ENCODE measurements at places on chromosomes 5 and 9. TPM values are rescaled to one million over a fixed set of nuclear protein-coding genes. Genes with fewer than 3 reads are reported as not detected.

The FAM78A gene
- total RNA-seq = 0.47 TPM

The GMCL2 gene
- total RNA-seq = not detected

The FOXD4L3 gene
- not detected for total RNA-seq

The NDUFA8 gene
- total RNA-seq = 13.5 TPM

The DMGDH gene
- 1.4 TPM for total RNA-seq

The C5orf52 gene
- not detected for total RNA-seq

The PCDHA3 gene
- total RNA-seq = 0.42 TPM

The NR5A1 gene
- not detected for total RNA-seq

The CA9 gene
- total RNA-seq = 2.7 TPM

The CHSY3 gene
- total RNA-seq = 0.38 TPM

The CCNJL gene
- total RNA-seq = 0.12 TPM

The FGFR4 gene
- 23.5 TPM for total RNA-seq

GRCh38 chr5:129656952-129657351 lies 90.9 kb upstream of the MINAR2 start:
- no peak for DNase-seq

- no peak for DNase-seq
These were observed 128.2 kb upstream of the GAS1 start for GRCh38 chr9:87075537-87075936.

GRCh38 chr5:176844706-176845391 lies 34.5 kb downstream of the UNC5A start:
- no peak for DNase-seq

DNA sequence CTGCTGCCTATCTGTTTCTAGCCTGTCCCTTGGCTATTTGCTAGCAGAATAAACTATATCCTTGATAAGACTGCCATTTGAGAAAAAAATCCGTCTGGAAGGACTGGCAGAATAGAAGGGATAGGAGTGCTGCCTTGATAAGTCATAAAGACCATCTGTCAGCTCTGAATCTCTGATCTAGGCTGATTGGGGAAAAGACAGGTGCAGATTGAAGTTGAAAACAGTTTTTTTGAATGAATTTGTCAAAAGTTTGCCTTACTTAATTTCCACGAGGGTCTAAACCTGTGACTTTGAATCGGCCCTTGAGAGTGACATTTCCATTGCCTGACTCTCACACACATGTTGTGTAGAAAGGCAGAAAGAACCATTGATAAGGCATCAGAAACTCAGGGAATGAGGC lies 218.6 kb downstream of the MAN2A1 start:
- no peak for DNase-seq

DNA sequence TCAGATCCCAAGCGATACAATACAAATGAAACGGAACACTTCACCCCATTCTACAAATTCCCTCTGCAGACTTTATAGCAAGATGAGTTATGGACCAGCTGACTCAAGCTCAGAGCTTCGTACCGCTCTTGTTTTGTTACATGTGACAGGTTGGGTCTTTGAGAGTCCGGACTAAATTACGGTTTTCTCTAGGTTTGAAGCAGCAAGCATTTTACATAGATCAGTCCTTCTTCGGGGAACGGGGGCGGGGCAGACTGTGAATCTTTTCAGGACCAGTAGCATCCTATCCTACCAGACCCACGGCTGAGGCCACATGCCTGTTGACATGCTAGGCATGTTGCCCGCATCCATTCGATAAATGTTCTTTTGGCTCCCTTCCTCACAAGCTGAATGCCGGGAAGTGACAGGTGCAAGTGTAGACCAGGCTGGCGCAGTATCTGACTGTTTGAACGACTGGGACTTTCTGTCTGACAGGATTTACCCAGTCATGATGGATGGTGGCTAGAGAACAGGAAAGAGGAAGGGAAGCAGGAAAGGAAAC lies 811.0 kb upstream of the GRAMD2B start:
- peak; percentile 75 for DNase-seq

DNA sequence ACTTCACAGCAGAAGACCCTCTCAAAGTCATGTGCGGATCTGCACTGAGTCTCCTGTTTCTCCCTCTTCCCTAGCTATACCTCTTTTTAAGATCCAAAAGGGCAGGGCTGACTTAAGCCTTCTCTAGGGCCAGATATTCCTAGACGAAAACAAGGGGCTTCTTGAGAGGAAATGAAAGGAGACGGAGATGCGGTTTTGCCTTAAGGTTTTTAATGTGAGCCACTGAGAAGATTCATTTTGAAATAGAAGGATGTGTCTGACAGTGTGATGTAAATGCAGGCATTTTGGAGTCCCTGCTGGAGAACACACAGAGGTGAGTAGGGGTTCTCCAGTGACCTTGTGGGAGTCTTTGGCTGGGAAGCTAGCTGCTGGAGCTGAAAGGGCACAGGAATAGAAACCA lies 15.6 kb upstream of the IL12B start:
- DNase-seq = no peak

DNA sequence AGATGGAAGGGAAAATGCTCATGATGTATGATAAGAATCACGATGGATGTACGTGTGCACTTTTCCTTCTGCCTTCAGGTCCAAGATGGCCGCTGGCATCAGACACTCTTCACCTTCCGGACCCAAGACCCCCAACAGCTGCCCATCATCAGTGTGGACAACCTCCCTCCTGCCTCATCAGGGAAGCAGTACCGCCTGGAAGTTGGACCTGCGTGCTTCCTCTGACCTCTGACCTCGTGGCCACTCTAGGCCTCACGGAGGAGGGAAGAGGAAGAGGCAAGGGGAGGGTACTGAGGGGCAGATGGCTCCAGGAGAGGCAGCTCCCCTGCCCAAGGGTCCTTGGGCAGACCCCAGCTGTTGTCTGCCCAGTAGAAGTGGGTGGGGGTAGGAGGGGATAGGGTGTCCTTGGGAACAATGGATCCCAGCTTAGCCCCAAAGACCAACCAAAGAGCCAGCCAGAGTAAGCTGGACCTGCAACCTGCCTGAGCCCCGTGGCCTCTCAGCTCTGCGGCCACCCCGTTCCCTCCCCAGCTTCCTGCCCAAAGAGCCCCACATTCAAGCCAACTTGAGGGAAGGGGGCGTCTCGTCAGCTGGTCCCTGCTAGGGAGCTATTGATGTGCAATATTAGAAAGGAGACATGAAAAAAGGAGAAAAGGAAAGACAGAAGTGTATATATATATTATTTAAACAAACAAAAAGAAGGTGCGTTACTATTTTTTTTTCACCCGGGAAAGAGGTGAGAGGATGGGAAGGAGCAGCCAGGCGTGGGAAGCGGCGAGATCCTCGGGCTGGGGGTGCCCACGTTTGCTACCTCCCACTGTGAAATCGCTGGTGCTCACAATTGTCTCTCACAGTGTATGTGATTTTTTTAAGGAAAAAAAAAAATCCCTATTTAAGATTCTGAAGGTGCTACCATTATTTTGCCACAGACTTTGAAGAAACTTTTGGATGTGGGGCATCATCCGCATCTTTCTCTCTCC lies 12.1 kb upstream of the ORM1 start:
- peak; percentile 9 for DNase-seq

DNA sequence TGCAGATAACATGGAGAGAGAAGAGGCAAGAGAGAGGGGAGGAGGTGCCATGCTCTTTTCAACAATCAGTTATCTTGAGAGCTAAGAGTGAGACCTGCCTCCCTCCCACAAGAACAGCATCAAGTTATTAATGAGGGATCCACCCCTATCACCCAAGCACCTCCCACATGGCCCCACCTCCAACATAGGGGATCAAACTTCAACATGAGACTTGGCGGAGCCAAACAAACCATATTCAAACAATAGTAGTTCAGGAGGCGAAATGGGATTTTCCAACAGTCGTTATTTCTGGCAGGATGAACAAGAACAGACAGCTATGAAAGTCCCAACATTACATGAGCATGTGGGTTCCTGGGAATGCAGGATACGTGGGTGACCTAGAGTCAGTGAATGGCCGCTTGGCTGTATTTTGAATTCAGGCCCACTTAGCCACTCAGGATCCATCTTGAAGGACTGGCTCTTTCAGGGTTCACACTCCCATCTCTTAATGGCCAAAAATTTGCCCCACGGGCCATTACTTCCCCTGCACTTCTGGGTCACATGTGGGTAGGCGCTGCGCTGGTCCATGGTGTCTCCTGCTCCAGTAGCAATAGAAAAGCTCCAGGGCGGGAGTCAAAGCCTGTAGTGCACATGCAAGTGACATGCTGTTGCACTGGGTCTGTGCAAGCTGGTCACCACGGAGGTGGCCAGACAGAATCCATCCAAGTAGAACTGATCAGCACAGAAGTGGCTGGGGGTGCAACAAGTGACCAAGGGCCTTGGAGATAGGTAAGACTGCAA lies 7.1 kb upstream of the FAF2 start:
- DNase-seq = no peak

GRCh38 chr9:115969096-115969495 lies 184.5 kb upstream of the PAPPA start:
- DNase-seq = no peak

GRCh38 chr9:123561046-123561445 lies 205.0 kb downstream of the CRB2 start:
- no peak for DNase-seq

DNA sequence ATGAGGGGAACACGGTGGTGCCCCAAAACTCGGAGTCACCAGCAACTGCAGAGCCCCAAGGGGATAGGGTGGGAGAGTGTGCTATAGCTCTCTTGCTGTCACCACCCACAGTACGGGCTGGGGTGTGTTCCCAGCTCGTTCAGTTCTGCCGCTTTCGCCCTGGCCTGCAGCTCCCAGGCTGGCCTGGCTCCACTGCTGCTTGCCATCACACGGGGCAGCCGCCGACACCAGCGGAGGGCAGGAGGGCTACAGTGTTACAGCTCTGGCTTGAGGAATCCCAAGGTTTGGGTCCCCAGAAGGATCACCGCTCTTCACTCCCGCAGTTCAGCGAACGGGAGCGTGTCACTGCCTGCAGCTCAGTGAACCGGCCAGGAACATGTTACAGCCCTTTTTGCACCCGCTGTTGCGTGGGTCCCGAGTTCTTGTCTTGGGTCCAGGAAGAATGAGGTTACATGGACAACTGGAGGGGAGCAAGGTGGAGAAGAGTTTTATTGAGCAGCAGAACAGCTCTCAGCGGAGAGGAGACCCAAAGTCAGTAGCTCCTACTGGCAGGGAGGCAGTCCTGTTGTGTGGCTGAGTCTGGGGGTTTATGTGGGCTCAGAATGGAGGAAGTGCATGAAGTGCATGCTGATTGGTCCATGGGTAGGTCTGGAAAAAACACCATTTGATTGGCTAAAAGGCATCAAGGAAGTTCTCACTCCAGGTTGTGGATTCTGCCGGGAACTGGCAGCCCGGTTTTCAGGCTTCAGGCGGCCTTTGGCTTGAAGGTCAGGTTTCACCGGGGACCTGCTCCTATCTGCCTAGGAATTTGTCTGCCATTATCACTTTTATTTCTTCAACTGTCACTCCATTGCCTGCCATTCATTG lies 113.4 kb downstream of the EHMT1 start:
- DNase-seq = no peak

GRCh38 chr9:109997682-109998081 lies 210.3 kb downstream of the C9orf152 start:
- no peak for DNase-seq

- no peak for DNase-seq
These were observed 6.5 kb downstream of the CDH12 start for GRCh38 chr5:22846693-22847092.

DNA sequence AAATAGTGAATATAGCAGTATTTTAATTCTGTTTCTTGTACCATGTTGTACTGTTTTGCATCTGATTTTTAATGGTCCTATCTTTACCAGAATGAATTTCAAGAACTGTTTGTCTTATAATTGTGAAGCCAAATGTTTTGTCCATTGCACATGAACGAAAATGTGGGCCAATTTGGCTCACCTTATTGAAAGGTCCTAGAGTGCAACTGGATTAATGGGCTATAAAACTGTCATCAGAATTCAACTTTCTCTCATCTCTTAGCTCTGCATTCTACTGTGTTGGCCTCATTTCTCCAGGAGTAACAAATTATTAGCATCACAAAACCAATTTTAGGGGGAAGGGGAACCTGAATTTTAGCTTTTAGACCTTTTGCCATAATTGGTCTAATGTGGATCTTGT lies 179.4 kb upstream of the NUDT12 start:
- no peak for DNase-seq

DNA sequence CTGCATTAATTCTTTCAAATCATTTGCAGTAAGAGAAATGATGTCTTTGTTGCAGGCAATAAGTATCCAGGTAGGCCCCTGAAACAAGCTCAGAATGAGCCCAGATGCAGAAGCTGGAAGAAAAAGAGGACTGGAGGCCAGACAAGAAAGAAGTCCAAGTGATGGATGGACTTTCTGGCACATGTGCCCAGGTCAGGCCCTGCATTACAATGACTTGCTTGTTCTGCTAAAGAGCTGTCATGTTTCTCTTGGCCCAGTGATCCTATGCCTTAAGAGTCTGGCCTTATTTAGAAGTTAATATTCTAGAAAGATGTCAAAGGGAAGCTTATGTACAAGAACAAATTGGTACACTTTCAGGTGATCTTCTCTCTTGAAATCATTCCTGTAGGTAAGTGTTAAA lies 64.8 kb downstream of the DPYSL3 start:
- no peak for DNase-seq

- no peak for DNase-seq
These were observed 7.1 kb upstream of the NKX2-5 start for GRCh38 chr5:173242079-173242478.

DNA sequence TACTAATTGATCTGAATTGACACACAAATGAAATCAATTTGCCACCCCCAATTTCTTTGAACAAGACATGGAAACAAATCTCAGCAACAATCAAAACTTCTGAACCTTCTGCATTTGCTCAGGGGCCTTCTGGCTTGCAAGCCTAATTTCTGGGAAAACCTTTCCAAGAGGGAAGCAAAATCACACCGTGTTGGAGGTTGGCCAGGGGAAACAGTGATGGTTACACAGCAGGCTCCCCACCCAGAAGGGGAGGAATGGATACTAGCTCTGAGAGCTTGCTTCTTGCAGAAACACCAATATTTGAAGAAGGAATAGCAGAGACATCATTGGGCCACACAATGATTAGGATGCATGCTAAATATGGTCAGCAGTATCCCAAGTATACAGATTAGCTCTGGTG lies 488.6 kb upstream of the TRPC7 start:
- no peak for DNase-seq

DNA sequence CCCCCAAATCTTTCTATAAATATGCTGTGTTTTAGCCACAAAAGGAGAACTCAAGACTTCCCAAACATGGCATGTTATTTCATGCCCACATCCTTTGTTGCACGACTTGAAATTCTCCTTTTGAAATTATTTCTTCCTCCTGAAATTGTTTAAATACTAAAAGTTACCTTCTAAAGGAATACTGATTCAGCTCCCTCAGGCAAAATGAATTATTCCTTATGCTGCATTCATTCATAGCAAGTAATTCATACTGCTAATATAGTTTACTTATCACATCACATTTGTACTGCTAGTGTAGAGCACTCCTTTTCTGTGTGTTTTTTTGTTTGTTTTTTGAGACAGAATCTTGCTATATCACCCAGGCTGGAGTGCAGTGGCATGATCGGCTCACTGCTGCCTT lies 45.7 kb downstream of the BHMT start:
- DNase-seq = no peak

- DNase-seq = no peak
These were observed 217.7 kb upstream of the PANK3 start for GRCh38 chr5:168796593-168797580.

GRCh38 chr5:145855763-145856267 lies 17.0 kb downstream of the GRXCR2 start:
- no peak for DNase-seq
